ENCODE measurements at places on chromosomes 4 and X. TPM values are rescaled to one million over a fixed set of nuclear protein-coding genes. Genes with fewer than 3 reads are reported as not detected.

GRCh38 chrX:49071877-49072711, 1.7 kb downstream of the PRAF2 start:
- H3K4me1 ChIP-seq: peaks cover 9% of the 10 kb centered on the region
- no peak overlapping the region for H3K27ac ChIP-seq
- H3K4me3 ChIP-seq: peak overlapping the region; percentile 85
- no peaks in the 10 kb centered on the region for H3K27me3 ChIP-seq
- peak; percentile 81 for DNase-seq

GRCh38 chr4:76897536-76898384, at the start of gene SOWAHB:
TSS of gene SOWAHB (minus strand) at chr4:76898144. CDS start at chr4:76897849, 295 bp downstream.
- H3K4me3 ChIP-seq: peak within 1 kb of the TSS; percentile 2
- peaks cover 70% of the 10 kb centered on the region for H3K27me3 ChIP-seq
- H3K4me1 ChIP-seq: peaks cover 4% of the 10 kb centered on the region
- no peak within 1 kb of the TSS for H3K27ac ChIP-seq
- H3K36me3 ChIP-seq: no peaks in the 10 kb centered on the region

DNA sequence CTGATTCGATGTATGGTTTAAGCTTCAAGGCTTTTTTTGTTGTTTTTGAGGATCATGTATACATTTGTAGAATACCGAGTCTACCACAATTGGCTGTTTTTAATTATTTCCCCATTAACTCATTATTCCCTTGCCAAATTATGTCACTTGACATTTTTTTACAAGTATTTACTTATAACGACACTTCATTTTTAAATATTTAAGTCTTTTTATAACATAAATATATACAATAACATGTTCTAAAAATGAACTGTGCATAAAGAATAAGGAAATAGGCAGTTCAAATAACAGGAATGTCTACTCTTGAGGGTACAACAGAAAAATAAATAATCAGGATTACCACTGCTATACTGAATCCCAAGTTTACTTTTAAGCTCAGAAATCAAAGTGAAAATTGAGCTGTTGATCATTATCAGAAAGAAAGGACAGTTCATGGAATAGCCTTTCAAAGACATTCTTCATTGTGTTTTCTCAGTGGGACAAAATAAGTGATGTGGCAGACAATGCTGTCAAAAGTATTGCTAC, 627.5 kb downstream of the PCDH19 start:
- DNase-seq: no peak
- H3K36me3 ChIP-seq: no peaks in the 10 kb centered on the region
- H3K27ac ChIP-seq: no peak overlapping the region
- H3K4me3 ChIP-seq: no peak overlapping the region
- H3K4me1 ChIP-seq: no peaks in the 10 kb centered on the region

DNA sequence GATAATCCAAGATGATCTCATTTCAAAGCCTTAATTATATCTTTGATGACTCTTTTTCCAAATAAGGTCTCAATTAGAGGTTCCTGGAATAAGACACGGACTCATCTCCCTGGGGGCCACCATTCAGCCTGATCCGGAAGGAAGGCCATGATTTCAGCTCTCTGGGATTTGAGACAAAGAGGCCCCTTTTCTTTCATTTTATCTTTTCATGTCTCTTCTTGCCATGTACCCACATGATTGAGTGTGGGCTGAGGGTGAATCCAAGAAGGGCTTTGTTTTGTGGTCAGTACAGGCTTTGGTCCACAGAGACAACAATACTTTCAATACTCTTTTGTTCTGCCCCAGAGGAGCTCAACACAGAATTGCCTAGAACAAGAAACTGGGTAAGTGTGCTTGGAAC, 261.2 kb downstream of the TRIML1 start:
- no peaks in the 10 kb centered on the region for H3K4me1 ChIP-seq
- no peak overlapping the region for H3K27ac ChIP-seq
- DNase-seq: no peak
- no peaks in the 10 kb centered on the region for H3K36me3 ChIP-seq

DNA sequence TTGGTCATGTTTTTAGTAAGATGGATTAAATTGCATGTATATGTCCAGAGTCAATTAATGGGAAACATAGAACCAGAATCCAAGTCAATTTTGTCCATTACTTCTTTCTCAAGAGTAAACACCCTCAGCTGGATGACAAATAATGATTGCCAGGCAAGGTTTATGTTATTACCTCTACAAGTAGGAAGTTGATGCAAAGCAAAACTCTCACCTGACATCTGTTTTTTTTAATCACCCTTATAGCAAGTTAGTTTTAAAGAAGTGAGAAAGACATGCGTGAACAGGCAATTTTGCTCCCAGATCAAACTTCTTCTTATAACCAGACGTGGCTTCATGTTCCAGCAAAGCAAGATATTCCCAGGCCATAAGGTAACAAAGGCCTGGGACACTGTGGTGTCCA, 348.5 kb upstream of the FTHL17 start:
- no peaks in the 10 kb centered on the region for H3K36me3 ChIP-seq
- no peak overlapping the region for H3K4me3 ChIP-seq
- no peak overlapping the region for H3K27ac ChIP-seq
- no peak for DNase-seq

The PPP1R2C gene
- total RNA-seq: not detected

The ODAPH gene
- not detected for total RNA-seq

The SLC49A3 gene
- 11.5 TPM for total RNA-seq

The CORIN gene
- total RNA-seq: 0.40 TPM

DNA sequence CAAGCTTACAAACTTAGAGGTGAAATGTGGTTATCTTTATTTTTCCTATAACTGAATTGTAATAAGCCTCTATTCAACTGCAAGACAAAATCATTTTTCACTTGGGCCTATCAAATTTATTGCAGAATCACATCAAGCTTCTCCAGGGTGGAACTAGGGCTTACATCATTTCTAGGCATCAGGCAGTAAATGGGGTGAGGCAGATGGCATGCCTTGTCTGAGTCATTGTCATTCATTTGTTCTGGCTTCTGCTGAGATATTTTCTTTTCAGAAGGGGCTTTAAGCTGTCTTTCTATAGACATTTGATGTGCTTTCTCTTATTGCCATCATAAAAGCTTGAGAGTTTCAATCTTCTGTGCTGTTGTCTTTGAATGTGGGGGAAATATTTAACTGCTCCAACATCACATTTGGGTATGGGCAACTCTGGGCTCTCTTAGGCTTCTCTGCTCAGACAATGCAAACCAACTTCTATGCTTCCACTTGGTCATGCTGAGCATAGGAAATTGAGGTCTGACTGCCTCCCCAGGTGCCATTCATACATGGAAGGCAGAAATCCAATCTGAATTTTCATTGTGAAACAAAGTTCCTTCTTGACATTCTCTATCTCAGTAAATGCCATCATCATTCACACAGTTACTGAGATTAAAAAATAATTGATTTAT, 225.8 kb upstream of the GIMD1 start:
- no peaks in the 10 kb centered on the region for H3K4me1 ChIP-seq
- no peaks in the 10 kb centered on the region for H3K27me3 ChIP-seq
- H3K4me3 ChIP-seq: no peak overlapping the region
- H3K36me3 ChIP-seq: no peaks in the 10 kb centered on the region
- DNase-seq: no peak

The SMAD1 gene
- 93.5 TPM for total RNA-seq

The IGSF1 gene
- not detected for total RNA-seq

DNA sequence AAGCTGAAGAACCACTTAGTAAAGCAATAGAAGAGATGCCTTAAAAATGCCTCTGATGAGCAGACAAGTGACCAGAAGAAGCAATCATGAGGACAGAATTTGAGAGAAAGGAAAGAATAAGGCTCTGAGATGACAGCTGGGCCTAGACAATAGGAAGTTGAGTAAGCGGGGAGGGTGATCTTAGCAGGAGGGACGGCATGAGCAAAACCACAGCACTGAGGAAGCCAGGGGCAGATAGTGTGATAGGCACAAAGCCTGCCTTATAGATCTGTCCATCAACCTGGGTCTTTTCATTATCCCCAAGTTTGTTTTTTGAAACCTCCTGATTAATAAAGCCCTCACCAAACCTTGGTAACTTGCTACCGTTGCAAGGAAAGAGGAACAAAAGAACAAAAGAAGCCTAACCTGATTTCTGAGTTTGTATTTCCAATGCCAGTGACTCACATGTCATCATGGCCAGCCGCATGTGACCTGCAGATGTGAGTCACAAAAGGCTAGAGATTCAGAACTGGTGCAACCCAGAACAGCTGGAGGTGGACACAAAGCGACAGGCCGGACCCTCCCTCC, 55.7 kb upstream of the PPARGC1A start:
- no peak for DNase-seq
- no peak overlapping the region for H3K27ac ChIP-seq
- no peaks in the 10 kb centered on the region for H3K27me3 ChIP-seq
- no peaks in the 10 kb centered on the region for H3K4me1 ChIP-seq
- H3K4me3 ChIP-seq: no peak overlapping the region
- H3K36me3 ChIP-seq: no peaks in the 10 kb centered on the region

The RBM46 gene
- not detected for total RNA-seq

DNA sequence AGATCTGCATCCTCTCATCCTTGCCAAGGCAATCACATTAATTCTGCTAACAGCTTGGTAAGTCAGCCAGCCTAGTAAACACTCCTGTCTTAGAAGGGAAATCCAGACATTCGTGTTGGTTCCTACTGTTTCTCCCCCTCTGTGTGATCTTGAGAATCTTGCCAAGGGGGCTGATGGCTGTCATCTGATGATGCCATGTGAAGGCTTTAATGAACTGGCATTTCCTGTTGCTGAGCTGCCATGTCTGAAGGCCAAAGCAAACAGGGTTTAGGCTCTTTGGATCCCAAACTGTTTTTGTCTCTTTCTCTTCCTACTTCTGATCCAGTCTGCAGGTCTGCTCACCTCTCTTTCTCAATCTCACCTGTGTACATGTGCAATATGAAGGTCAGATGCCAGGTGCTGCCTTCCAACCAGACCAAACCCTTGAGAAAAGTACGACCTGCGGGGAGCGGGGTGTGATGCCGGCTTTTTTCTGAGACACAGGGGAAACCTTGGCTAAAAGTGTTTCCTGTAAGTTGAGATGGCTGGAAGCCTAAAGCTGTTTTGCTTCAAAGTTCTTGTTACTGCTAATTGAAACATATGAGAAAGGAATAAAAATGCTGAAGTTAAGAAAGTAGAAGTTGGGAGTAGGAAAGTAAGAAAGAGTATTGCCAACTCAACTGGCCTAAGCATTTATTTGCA, 532.9 kb downstream of the ANKRD50 start:
- H3K4me3 ChIP-seq: no peak overlapping the region
- DNase-seq: peak; percentile 60
- H3K27ac ChIP-seq: no peak overlapping the region
- H3K36me3 ChIP-seq: no peaks in the 10 kb centered on the region

The FANCB gene
- total RNA-seq: 7.9 TPM

The DOK7 gene
- total RNA-seq: not detected

DNA sequence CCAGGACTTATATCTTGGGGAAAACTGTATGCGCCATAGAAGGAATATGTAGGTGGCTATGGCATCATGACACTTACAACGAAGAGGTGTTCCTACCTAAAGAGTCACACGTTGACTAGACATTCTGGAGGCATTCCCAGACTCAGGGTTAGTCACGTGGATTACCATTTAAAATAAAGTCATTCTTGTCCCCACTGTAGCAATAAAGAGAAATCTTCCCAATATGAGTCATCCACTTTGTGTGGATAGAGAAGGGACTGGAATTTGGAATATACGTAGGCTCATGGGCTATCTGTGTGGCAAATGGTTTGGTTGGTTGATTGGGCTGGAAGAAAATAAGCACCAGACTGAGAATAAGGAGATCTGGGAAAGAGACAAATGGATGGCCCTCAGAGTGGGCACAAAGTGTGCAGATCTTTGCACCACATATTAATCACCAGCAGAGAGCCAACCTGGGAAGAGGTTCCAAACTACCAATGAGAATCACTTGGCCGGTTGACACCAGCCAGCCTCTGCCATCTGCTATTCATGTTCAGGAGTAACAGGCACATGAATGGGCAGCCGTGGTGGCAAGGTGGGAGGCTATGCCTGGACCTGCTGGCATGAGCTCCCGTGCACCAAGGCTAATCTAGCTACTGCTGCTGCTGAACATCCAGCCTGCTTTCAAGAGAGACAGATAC, 41.0 kb downstream of the MTNR1A start:
- no peak overlapping the region for H3K27ac ChIP-seq
- no peaks in the 10 kb centered on the region for H3K4me1 ChIP-seq
- H3K4me3 ChIP-seq: no peak overlapping the region
- H3K36me3 ChIP-seq: no peaks in the 10 kb centered on the region
- DNase-seq: no peak

The EXOC1L gene
- not detected for total RNA-seq

- H3K4me1 ChIP-seq: no peaks in the 10 kb centered on the region
- no peaks in the 10 kb centered on the region for H3K36me3 ChIP-seq
- no peak for DNase-seq
- no peak overlapping the region for H3K27ac ChIP-seq
- no peaks in the 10 kb centered on the region for H3K27me3 ChIP-seq
These were observed 161.6 kb downstream of the SMIM20 start for GRCh38 chr4:26075583-26075982.

DNA sequence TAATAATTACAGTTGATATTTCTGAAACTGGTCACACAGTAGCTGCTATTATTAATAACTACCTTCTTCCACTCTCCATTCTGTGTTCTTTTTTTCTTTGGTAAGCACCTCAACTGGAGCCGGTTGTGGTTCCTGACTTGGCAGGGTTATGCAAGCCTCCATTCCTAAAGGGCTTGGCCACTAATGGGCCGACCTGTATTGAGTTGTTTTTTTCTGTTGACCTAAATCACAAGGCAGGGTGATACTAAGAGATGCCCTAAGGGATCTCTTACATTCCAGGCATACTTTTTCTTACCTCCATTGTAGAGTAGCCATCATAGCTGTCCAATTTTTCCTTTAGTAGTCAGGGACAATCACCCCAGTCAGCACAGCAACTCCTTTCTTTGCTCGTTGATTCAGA, 1295.8 kb upstream of the ADGRL3 start:
- H3K36me3 ChIP-seq: no peaks in the 10 kb centered on the region
- no peaks in the 10 kb centered on the region for H3K4me1 ChIP-seq
- no peak overlapping the region for H3K4me3 ChIP-seq
- no peaks in the 10 kb centered on the region for H3K27me3 ChIP-seq
- no peak overlapping the region for H3K27ac ChIP-seq

DNA sequence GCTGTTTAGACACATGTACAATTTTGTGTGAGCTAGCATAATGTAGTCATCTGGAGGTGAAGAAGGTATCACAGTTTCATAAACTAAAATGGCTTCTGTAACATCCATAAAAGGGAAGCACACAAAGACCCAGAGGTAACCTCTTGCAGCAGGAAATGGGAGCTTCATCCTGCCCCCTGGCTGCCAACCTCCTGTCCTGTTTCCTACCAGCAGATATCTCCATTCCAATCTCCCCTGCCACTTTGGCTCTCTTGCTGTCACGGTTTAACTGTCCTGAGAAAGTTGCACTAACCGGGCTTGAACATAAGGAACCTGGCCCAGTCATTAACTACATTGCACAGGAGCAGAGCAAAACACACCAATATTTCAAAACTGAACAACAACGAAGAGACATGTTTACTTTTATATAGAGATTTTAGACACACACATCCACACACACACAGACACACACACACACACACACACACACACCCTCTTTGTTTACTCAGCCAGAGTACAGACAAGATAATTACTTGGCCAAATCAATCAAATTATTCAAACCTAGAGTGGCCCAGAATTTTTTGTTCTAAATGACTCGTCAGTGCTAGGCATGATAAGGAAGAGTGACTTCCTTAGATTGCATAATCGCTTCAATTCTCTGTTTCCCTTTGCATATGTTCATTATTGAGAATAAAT, 24.2 kb downstream of the MID2 start:
- no peaks in the 10 kb centered on the region for H3K36me3 ChIP-seq
- no peaks in the 10 kb centered on the region for H3K27me3 ChIP-seq
- peaks cover 56% of the 10 kb centered on the region for H3K4me1 ChIP-seq

- H3K27me3 ChIP-seq: no peaks in the 10 kb centered on the region
- H3K27ac ChIP-seq: no peak overlapping the region
- no peaks in the 10 kb centered on the region for H3K36me3 ChIP-seq
- H3K4me1 ChIP-seq: peaks cover 5% of the 10 kb centered on the region
- no peak overlapping the region for H3K4me3 ChIP-seq
These were observed 59.3 kb upstream of the HS3ST1 start for GRCh38 chr4:11487868-11488544.

The NAA11 gene
- not detected for total RNA-seq

The SPARCL1 gene
- not detected for total RNA-seq

The NXF2 gene
- not detected for total RNA-seq

The ADH1A gene
- not detected for total RNA-seq

All from endothelial cell of umbilical vein (primary cell).